Stimulated activated CD8-positive, alpha-beta memory T cell treated with anti-CD3 and anti-CD28 coated beads, Interleukin-7, amount 100 ng/mL, for 24 hours (primary cell): ENCODE measurements at places on chromosomes 2 and 18.

GRCh38 chr2:228092056-228092455, 89.4 kb downstream of the SPHKAP start:
- no peak for DNase-seq

GRCh38 chr18:30925795-30926194, 116.7 kb downstream of the DSC3 start:
- no peak for DNase-seq

DNA sequence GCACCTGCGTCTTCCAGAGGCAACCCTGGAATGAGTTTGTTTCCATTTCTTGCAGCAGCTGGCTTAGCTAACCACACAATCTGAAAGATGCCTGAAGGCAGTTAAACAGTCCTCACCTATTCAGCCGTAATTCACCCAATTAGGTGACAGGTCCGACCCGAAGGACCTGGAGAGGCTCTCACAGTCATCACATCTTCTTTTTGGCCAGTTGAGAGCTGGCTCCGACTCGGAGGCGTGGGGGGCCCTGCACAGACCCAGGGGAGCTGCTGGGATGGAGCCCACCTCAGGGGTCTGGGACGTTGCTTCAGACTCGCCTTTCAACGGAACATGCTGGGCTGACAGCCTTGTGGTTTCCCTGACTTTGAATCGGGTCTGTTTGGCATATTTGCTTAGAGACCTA, 187.3 kb downstream of the RTP5 start:
- no peak for DNase-seq

DNA sequence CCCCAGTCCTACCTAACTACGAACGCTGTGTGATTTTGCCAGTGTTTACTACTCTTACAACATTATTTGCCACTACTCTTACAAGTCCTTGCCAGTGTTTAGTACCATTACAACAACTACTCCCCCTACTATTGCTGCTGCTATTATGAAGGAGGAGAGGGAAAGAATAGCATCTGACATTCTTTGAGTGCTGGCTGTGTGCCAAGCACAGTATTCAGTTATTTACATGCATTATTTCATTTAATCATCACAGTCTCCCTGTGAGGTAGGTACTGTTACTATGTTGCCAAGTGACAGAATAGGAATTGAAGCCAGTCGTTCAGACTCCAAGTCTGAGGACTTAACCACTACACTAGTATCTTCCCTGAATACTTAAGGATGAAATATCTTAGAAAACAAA, 185.9 kb upstream of the FOSL2 start:
- no peak for DNase-seq

DNA sequence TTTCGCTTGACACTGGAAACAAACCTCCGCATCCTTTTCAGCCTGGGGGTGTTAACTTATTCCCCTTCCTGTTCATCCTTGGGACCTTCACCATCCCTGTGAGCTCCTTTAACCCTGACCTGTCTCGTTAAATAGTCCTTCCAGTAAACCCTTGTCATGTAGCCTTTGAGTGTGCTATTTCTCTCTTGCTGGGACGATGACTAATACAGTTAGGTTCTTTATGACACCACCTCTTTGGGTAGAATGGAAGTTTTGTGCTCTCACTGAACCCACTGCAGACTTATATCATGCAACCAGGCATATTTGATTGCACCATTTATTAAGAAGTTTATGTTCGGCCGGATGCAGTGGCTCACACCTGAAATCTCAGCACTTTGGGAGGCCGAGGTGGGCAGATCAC, 40.5 kb upstream of the GAREM1 start:
- DNase-seq, result no peak

DNA sequence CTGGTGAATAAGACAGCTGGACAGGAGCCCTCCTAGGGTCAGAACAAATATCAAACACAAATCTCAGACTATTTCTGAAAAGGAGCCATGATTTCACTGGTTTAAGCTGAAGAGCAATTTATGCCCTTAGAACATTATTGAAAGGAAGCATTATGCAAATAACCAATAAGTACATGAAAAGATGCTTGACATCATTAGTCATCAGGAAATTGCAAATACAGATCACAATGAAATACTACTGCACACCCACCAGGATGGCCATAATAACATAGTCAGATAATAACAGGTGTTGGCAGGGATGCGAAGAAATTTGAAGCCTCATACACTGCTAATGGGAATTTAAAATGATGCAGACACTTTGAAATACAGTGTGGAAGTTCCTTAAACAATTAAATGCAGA, 176.4 kb upstream of the RAB6C start:
- no peak for DNase-seq

GRCh38 chr2:193693758-193694157, 1499.0 kb upstream of the TMEFF2 start:
- no peak for DNase-seq

- no peak for DNase-seq
Measured at GRCh38 chr2:134217924-134218323, 35.9 kb upstream of the MGAT5 start.

- DNase-seq, result no peak
Measured at GRCh38 chr18:62346333-62347088, 21.4 kb downstream of the TNFRSF11A start.
